ENCODE measurements at places on chromosomes 3 and 15.

DNA sequence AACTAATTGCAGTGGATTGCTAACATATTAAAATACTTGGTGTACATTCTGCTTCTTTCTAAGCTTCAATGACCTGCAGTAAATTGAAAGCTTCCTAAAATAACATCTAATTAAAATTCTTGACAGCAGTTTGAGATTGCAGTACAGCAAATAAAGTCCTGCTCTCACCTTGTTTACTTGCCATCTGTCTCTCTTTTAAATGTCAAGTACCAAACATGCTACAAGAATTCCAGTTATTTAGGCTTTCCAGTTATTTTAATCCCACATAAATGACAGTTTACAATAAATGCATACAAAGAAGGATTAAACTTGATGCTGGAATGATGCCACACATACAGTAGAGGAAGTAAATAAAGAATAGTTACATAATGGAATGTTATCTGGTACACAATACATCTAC is 33.2 kb downstream of the CBLB start:
- no peak for DNase-seq

DNA sequence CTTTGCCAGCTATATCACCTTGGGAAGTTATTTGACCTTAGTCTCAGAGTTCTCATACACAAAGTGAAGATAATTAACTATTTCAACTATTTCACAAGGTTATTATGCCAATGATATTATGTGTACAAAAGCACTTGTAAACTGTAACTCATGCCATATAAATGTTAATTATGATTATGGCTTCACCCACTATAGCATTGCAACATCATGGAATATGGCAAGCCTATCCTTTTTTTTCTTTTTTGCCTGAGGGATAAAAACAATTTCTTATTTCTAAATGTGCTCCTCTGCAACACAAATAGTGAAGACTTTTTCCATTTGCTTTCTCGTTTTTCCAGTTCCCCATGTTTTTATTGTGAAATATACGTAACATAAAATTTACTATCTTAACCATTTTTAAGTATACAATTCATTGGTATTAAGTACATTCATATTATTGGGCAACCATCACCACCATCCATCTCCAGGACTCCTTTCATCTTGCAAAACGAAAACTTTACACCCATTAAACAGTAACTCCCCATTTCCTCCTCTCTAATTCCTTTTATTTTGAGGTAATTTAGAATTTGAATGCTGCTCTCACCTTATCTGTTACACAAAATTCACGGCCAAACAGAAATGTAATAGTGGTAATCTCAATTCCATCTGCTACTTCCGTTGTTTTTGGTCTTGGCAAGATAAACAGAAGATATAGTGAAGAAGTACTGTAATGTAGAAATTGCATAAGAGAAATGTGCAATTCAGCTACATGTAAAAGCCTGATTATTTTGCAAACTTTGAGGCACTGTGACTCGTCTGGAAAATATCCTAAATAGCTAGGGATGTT is 46.3 kb downstream of the NANOGP8 start:
- DNase-seq: peak; percentile 64

DNA sequence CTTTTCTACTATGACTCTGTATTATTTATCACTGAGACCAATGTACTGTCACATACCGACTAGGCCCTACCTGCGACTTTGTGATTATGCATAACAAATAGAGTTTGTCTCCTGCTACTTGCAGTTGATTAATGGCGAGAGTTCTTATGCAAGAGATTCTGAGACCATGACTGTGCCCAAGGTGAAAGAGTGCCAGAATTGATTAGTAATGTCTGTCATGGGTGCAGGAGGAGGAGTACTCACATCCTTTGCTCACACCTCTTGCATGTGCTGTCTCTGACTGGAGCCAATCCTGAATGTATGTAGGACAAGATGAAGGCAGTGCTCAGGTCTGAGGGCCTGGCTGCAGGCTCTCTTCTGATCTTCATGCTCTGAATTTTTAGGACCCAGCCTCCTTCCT is 260.7 kb downstream of the THSD4 start:
- DNase-seq: peak; percentile 20

- DNase-seq: no peak
Measured at GRCh38 chr3:142952272-142953193, 10.9 kb downstream of the PAQR9 start.

- peak; percentile 70 for DNase-seq
Measured at GRCh38 chr15:99324082-99324620, 72.9 kb downstream of the LRRC28 start.

DNA sequence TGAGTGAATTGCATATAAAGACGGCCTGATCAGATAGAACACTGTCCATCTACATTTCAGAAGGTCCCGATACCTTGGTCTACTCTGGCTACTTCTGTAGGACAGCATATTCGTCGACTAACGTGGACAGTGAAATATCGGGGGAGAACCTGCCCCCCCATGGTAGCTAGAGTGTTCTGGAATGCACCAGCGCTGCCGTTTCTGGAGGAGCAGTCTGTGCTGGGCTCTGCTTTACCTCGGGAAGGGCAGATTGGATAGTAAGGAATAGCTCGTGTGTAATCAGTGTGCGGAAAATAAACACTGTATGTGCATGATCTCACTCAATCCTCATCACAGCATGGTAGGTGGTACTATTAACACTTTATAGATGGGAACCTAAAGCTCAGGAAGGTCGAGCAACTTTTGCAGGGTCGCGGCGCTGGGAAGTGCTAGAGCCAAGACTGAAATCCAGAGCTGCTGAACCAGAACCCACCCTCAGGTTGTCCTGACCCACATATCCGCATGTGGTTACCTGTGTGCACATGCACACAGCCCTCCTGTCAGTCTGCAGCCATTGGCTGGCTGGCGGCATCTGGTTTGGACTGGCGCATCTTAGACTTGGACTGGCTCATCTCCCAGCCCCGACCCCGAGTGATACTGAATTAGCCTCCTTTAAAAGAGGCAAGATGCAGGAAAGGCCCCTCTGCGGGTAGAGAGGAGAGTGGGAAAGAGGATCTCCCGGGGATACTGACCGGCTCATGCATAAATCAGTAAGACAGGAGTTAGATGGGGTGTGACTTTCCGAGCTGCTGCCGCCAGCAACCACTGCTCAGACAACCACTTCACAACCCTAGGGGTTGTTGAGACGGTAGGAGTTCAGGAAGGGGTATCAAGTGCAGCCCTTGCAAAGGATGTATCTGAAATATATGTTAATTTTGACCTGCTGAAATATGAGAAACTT is 155.0 kb upstream of the BHLHE40 start:
- no peak for DNase-seq

GRCh38 chr3:156561533-156561932 is 6.6 kb upstream of the SSR3 start:
- no peak for DNase-seq

DNA sequence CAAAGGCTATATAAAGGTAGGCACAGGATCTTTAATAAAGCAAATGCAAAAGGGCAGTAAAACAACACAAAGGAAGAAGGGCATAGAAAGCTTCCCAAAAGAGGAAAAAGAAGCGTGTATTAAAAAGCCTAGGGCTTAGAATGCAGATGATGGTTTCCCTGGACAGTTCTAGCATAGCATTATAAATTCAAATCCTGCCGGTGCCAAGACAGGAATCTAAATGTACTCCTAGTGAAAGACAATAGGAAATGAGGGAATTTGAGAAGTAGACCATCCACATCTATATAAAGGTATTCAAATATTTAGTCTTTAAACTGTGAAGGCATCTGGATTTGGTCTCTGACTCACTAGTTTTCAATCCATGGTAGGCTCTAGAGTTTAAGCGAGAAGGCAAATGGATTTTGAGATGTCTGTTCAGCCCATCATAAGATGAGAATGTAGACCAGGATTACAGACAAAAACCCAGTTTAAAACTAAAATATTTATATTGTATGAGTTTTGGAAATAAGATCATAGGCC is 431.8 kb downstream of the TBL1XR1 start:
- no peak for DNase-seq

GRCh38 chr3:54932606-54933005 is 4.7 kb upstream of the LRTM1 start:
- no peak for DNase-seq

DNA sequence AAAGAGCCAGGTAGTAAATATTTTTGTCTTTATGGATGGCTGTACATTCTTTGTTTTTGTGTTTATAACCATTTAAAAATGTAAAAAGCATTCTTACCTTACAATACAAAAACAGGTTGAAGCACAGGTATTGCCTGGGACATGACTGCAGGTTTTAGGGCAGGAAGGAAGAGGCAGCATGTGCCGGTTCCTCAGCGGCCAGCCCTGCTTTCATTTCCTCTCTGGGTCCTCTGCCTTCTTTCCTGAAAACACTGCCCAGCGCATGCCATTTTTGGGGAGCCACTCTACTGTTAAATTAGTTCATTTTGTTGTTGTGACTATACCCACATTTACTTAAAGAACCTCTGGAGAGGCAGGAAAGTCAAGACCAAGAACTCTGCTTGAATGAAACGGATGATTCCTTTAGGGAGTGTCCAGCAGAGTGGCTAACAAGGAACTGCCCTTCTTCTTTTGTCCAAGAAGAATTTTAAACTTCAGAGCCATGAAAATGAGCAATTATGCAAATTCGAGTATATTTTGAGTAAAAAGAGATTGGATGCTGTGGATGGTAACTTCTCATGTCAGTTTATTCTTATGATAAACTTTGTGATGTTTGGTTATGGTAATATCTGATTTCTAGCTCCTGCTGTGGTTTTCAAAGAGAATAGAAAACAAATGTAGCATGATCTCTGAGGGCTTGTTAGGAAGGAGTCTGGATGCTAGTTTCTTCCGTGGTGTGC is 52.7 kb downstream of the SACM1L start:
- DNase-seq: no peak

DNA sequence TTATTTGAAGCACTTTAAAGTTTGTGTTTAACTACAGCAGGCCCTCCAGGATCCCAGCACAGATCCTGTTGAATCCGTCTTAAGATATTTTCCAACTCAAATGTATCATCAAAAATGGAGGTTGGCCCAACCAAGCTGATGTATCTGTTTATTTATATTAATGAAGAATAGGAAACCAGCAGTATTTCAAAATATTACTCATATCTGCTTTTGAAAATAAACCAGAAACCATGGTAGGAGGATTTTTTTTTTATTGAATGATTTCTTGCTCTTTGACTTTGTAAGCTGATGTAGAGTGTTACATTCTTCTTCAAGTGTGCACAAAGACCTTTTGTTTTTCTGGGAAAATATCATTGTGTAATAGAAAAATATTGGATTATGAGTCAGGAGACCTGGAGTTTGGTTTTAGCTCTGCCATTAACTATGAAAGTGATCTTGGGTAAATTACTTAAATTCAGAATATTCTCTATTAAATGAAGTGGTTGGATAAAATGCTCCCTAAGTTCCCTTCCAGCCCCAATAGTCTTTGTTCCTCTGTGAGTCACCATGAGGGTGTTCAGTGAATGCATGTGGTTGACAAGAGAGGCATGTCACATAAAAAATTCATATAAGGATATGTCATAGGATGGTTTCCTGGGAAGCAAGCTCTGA is 221.3 kb upstream of the GAP43 start:
- peak; percentile 80 for DNase-seq

DNA sequence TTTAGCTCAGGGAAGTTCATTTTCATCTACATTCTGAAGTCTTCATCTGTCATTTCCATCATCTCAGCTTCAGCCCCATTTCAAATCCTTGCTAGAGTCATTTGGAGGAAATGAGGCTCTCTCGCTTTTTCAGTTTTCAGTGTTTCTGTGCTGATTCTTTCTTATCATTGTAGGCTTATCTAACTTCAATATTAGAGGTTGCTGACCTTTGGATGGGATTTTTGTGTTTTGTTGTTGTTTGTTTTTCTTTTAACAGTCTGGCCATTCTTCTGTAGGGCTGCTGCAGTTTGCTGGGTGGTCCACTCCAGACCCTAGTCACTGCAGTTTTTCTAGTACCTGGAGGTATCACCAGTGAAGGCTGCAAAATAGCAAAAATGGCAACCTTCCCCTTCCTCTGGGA is 8.6 kb downstream of the OR5H2 start:
- no peak for DNase-seq

- no peak for DNase-seq
Measured at GRCh38 chr15:77637851-77638692, 5.4 kb upstream of the LINGO1 start.

DNA sequence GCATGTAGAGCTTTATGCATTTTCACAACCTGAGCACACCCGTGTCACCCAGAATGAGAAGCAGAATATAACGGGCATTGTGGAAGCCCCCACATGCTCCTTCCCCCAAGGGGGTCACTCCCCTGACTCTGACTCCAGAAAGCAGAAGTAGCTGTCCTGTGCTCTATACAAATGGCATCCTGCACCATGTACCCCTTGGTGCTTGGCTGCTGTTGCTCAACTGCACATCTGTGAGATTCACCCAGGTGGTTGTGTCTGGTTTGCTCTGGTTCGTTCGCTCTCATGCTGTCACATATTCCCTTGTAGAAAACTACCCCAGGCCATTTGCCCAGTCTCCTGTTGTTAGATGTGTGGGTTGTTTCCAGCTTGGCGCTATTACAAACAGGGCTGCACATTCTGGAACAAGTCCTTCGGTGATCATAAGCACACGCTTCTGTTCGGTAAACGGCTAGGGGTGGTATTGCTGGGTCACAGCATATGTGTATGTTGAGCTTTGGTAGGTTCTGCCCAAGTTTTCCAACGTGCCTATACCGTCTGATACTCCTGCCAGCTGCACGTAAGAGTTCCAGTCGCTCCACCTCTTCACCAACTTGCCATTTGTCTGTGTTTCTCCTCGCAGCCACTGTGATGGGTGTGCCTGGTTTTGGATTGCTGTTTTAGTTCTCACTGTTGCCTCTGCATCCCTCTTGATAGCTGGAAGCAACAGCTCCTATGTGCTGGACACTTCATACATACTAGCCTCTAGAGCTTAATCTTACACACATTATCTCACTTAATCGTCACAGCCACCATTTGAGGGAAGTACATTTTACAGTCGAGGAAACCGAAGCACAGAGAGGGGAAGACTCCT is 65.4 kb upstream of the SLC6A6 start:
- no peak for DNase-seq

GRCh38 chr3:21562243-21562642 is 188.8 kb downstream of the ZNF385D start:
- peak; percentile 14 for DNase-seq

GRCh38 chr15:34109797-34110663 is 8.1 kb downstream of the PGBD4 start:
- DNase-seq: peak; percentile 69

DNA sequence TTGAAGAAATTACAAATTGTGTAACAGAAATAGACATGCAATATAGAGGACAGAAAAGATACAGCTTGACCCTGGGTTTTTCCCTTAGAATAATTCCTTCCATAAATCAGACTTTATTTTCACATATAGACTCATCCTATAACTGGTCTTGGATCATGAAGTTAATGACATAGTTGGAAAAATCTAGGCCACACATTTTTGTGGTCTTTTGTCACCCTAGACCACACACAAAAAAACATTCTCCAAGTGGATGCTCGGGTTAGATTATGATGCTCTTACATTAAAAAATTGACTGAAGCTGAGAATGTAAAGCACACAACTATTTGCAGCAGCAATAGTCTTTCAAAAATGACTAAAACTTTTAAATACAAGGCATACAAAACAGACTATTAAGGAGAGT is 7.5 kb upstream of the PLA2G4D start:
- no peak for DNase-seq

DNA sequence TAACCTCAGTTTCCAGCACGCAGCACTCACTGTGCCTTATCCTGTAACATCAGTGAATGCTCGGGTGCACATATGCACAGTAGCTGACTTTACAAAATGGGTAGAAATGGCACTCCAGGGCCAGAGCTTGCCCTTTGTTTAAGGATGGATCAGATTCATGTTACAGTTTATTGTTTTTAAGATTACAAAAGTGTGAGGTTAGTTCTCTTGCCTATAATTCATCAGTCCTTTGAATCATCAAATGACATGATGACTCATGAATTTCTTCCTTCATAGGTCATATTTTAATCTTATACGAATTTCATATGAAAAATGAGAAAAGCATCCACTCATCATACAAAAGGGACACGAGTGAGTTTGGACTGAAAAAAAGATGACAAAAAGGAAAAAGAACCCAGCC is 545.3 kb downstream of the GBE1 start:
- peak; percentile 55 for DNase-seq
